GM03348 (cell line): ENCODE measurements at places on chromosomes 1 and 21.

- DNase-seq: peak; percentile 65
These were observed 6.6 kb downstream of the UBR4 start for GRCh38 chr1:19203440-19203839.

GRCh38 chr1:218034468-218034867 lies 250.6 kb upstream of the RRP15 start:
- DNase-seq: no peak

- DNase-seq: no peak
These were observed 11.2 kb upstream of the RRP15 start for GRCh38 chr1:218273762-218274479.

GRCh38 chr1:91273875-91274274 lies 130.8 kb downstream of the HFM1 start:
- no peak for DNase-seq

- DNase-seq: no peak
These were observed 3.9 kb upstream of the FAM78B start for GRCh38 chr1:166170726-166171125.

GRCh38 chr1:47997289-47998200 lies at the start of gene TRABD2B:
TRABD2B (minus strand) TSS chr1:47997385.
- DNase-seq: peak; percentile 96

DNA sequence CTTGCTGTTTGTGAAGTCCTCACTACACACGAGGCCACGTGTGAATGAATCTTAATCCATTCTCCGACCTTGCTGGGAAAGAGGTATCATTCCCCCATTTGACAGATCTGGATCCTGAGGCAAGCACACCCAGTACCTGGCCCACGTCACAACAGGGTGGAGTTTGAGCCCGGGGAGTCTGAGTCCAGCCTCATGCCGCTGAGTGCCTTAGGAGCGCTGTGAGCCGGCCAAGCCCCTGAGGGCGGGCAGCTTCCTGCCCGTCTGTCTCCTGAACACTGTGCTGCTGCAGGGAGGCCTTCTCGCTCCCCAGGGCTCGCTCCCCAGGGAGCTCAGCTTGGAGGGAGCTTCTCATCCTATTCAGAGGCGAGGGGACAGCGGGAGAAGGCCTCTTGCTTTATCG lies 29.7 kb downstream of the SLC45A1 start:
- no peak for DNase-seq

DNA sequence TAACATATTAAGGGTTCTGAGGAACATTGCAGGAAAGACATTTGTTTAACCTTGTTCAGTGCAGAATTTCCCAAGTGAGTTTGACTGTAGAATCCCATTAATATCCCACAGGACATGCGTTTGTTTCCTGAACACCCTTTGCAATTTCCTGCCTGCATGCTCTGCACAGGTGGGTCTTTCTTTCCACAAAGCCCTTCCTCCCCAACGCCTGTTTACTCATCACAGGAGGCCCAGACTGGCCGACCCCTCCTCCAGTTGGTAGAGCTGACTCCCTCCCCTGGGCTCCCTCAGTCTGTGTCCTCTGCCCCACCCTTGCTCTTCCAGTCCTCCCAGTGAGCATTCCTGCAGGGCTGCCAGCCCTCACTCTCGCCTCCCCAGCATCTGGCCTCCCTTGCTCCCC lies 47.5 kb upstream of the CTPS1 start:
- DNase-seq: no peak

DNA sequence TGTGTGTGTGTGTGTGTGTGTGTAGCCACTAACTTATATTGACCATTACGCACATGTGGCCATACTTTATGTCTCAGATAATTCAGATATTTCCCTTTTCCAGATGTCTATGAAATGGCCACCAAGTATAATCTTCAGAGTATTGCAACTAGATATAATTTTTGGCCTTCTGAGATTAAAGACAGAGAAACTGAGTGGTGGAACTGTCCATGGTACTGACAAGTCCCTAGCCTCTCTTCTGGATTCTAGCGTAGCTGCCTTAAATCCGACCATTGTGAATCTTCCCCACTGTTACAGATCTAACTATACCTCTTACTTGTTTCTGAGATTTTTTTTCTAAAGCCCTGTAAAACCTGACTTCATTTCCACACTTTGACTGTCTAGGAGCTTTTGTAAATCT lies 100.0 kb upstream of the SERTAD4 start:
- peak; percentile 48 for DNase-seq

GRCh38 chr1:78561856-78562255 lies 58.4 kb upstream of the IFI44L start:
- no peak for DNase-seq

GRCh38 chr1:15431571-15431948 lies 6.7 kb upstream of the CTRC start:
- no peak for DNase-seq

DNA sequence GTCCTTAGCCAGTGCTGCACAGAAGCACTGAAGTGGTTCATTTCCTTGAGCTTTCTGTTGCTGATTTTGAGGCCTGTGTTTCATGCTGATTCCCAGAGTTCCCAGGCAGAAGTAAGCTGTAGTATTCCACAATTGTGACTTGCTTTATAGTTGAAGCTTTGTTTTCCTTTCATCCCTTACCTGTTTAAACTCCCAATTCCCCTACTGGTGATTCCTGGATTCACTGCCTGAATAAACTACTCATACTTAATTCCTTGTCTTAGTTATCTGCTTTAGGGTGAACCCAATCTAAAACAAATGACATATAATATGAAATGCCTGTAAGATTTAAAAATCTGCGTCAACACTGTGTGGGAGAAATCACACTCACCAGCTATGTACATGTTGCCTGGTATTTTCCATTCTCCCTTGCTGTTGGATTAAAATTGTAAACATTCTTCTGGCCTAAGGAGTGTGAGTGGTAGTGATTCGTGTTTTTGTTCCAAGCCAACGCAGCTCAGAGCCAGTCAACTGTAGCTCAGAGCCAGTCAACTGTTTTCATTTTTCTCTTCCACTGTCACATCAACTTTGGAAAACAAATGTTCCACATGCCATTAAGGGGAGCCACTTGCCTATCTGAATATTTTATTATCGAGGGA lies 879.4 kb downstream of the MRPL39 start:
- no peak for DNase-seq

DNA sequence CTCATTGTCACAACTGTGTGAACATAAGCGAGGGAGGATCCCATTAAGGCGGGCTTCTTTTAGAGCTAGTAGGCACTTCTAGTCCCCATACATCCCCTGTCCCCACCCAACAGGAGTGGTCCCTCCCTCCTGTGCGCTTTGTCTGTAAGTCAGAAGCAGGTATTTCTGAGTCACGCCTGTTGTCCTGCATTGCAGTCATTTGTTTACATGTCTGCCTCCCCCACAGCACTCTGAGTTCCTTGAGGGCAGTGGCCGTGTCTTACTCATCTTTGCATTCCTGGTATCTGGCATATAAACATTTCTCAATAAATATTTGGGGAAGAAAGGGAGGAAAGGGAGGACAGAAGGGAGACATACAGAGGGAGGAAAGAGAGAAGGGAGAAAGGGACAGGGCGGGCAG lies 40.3 kb downstream of the PLEKHA6 start:
- peak; percentile 67 for DNase-seq

- no peak for DNase-seq
These were observed 150.1 kb upstream of the SOD1 start for GRCh38 chr21:31509194-31510017.

DNA sequence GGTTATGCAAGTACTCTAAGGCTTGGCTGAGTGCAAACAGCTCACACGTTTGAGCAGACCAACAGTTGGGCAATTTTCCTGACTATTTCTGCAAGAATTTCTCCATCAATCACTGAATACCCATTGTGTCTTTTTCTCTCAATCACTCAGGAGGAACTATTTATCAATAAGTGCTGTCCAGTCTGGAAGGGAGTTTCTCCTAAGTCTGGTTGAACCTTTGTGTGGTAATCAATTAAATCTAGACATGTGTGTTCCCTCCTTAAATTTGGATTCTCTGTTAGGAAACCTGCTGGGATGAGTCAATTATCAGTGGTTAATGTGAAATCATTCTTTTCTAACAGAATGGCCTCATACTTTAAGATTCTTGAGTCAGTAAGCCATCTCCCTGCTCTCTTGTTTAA lies 6.8 kb upstream of the AADACL3 start:
- DNase-seq: no peak

DNA sequence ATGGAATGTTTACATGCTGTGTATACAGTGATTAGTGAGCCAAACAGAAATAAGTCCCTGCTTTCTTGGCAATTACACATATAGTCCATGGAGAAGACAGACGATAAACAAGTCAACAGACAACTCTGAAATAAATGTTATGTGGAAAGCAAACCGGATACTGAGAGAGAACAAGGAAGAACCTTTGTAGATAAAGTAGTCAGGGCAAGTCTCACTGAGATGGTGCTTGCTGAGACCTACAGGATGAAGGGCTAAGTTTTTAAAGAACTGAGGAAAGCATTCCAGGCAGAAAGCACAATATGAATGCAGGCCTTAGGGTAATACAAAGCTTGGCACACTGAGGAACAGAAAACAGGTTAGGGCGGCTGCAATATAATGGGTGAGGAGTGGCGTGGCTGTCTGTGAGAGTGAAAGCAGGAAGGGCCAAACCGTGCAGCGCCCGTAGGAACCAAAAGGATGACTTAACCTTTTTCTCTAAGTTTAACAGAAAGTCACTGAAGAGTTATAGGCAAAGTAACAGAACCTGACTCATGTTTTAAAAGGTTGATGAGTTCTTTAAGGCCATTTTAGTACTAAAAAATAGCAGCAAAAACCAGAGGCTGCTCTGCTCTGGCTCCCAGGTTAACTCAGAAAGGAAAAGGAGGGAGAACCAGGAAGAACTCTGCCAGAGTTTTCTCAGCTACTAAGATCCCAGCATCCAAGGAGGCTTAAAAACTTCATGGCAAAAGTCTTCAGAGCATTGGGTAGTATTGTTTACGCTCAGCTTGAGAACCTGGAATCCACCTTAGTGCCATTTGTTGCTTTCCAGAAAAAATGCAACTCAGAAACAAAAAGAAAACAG lies 8.7 kb upstream of the TTF2 start:
- DNase-seq: peak; percentile 11
